SK-N-SH (cell line): ENCODE measurements at places on chromosomes 1 and 21. TPM values are rescaled to one million over a fixed set of nuclear protein-coding genes. Genes with fewer than 3 reads are reported as not detected.

GRCh38 chr1:185856482-185856881 is 122.3 kb downstream of the HMCN1 start:
- DNase-seq: no peak

DNA sequence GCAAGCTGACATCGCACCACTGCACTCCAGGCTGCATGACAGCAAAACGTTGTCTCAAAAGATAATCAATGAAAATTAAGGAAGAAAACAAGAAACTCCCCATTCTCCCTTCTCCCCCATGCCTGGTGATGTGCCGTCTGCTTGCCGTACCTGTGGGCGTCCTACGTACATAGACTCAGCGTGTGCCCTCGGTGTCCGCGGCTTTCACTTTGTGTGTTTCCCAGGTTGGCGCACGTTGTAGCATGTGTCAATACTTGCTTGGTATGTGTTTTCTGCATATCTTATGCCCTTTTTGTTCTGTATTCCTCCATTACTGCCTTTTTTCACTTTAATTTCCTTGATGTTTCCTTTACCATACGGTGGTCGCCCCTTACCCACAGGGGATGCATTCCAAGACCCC is 53.8 kb downstream of the PCNT start:
- no peak for DNase-seq

DNA sequence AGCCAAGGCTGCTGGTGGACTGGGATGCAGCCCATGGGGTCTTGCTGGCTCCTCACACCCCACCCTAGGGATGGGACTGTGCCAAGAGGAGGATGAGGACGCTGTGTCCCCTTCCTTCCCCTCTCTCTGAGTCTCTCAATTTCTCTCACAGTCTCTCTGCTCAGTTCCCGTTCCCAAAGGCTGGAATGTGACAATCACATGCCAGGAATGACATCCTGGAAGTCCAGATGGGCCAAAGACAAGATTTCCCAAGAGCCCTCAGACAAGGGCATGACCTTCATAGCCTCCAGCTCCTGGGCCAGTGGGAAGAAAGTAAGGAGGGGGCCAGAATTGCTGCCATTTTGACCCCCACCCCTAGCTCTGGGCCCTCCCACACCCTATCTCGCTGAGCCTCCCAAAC is 7.6 kb upstream of the CDCP2 start:
- no peak for DNase-seq

DNA sequence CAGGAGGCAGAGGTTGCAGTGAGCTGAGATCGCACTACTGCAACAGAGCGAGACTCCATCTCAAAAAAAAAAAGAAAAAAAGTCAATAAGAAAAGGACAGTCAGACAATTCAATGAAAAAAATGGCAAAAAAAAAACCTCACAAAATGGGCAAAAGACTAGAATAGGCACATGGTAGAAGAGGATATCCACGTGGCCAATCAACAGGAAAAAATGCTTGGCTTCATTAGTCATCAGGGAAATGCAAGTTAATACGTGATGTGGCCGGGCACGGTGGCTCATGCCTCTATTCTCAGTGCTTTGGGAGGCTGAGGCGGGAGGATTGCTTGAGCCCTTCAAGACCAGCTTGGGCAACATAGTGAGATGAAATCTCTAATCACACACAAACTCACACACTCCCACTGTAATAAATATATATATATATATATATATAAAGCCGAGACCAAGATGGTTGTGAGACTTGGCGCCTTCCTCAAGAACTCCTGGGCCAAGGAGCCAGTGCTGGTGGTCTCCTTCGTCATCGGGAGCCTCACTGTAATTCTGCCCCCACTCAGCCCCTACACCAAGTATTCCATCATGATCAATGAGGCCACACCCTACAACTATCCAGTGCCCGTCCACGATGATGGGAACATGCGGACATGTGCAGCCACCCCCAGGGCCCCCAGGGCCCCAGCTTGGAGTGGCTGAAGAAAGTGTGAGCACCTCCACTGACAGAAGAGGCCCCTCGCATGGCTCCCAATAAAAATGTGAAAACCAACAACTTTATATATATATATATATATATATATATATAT is 22.9 kb upstream of the LEFTY2 start:
- no peak for DNase-seq

- DNase-seq: no peak
Observed at GRCh38 chr1:2624735-2625300, 8.0 kb downstream of the MMEL1 start.

KDF1 gene
- polyA plus RNA-seq: not detected in 2 replicates

DNA sequence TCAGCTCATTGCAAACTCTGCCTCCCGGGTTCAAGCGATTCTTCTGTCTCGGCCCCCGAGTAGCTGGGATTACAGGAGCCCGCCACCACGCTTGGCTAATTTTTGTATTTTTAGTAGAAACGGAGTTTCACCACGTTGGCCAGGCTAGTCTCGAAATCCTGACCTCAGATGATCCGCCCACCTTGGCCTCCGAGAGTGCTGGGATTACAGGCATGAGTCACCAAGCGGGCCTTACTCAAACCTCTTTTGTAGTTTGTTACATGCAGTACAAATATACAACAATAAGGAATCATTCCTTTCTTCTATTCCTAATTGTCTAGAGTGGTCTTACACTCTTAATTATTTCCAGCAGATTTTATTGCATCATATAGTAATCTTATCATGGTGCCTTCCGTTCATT is 16.6 kb downstream of the SPATA17 start:
- DNase-seq: no peak

DNA sequence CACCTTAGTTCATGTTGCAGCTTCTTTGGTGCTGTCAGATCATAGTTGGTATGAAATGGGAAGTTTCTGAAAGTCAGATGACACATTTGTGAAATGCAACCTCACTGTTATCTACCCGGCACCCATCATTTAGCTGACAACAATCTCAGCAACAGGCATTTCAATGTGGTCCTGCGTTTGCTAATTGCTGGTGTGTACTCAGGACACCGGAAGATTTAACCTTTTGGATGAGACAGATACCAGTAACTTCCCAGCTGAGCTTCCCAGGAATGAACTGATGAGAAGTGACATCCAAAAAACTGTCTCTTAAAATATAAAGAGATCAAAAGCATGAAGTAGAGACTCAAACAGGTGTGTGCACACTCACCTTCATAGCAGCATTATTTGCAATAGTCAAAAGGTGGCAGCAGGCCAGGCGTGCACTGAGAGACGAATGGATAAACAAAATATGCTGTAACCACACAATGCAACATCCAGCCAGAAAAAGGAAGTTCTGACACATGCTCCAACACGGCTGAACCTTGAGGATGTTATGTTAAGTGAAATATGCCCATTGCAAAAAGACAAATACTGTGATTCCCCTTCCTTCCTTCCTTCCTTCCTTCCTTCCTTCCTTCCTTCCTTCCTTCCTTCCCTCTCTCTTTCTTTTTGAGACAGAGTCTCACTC is 7.9 kb upstream of the CLDN14 start:
- DNase-seq: no peak

DNA sequence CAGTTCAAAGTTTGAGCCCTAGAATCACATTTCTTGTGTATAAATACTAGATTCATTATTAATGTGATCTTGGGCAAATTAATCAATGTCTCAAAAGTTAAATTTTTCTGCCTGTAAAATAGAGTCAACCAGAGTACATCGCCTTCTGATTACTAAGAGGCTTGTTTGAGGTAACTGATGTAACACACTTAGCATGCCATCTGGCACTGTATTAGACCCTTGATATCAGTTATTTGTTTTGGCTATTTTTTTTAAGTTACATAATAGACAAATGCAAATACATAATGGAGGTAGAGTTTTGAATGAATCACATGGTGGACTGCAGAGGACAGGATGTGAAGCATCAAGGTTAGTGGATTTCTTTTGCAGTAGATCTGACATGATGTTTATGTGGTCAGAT is 298.4 kb downstream of the ADGRL2 start:
- DNase-seq: no peak

DNA sequence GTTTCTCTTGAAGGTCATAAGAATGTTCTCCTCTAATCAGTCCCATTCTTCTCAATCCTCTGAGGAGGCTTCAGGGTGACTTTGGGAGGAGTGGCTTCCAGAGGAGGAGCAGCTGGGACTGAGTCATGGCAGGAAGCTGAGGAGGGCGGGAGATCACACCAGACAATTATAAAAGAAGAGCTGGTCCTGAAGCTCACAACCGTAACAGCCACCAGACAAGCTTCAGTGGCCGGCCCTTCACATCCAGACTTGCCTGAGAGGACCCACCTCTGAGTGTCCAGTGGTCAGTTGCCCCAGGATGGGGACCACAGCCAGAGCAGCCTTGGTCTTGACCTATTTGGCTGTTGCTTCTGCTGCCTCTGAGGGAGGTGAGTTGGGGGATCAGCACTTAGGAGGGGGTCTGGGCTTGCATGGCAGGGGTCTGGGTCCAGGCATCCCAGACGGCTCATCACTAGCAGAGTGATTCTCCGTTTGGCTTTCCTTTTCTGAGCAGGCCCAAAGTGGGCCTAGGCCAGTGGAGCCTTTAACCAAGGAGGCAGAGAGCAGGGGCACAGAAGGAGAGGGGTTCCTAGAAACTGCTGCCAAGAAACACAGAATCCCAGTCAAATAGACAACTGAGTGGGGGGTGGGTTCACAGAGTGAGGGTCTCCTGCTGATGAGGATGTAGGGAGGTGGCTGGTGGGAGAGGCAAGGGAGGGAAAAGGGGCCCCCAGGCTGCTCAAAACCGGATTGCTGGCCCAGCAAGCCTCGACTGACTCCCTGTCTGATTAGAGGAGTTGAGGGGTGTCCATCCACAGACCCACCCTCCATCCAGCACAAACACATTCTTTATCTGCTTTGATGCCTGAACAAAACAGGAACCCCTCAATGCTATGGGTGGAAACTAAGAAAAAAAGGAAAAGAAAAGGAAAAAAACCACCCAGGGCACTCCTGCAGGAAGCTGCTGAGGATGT is at the start of gene ECM1:
Gene ECM1 (plus strand): TSS at position 198 of the 953 bp plus-strand sequence. CDS start 101 bp downstream, at position 299.
- DNase-seq: no peak
